ENCODE measurements at places on chromosomes 3 and 15.

DNA sequence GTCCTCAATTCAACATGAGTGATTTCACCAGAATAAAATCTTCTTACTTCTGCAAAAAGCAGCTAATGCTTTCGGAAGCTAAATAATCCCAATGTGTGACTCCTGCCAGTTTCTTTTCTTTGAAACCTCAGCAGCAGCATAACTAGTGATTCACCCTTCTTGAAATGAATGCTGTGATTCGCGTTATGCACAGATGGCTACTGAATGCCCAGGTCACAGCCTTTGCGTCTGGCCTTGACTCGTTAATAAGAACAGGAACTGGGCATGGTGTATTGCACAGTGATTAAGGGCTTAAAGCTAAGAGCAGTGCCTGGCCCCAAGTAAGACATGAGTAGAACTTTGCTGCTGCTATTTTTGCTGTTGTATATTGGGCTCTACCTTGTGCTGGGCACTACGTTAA lies 19.0 kb downstream of the CGNL1 start:
- no peak for DNase-seq

GRCh38 chr3:9951962-9952805 lies at the start of gene PRRT3:
Gene PRRT3, minus strand, starts transcription at chr3:9952408. Its CDS starts 2,293 bp downstream, at chr3:9950115.
- DNase-seq, result no peak

GRCh38 chr3:123766193-123767008 lies 117.7 kb downstream of the MYLK start:
- no peak for DNase-seq

DNA sequence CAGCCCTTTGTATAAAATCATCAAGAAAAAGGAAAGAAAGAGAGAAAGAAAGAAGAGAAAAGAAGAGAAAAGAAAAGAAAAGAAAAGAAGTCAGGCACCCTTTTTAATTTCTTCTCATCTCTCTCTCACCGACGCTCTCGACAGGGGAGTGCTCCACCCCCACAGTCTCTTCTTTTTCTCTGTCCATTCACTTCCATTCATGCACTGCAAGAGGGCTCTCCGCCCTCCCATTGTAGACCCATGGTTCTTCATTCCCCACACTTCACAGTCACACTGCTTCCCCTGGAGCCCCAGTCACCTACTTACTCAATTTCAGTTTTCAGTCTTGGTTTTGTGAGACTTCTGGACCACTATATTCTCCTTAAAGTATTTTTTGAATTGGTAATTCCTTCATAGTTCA lies 254.7 kb downstream of the SOX2 start:
- no peak for DNase-seq

GRCh38 chr3:47475029-47475569 lies 642 bp downstream of the SCAP start:
- no peak for DNase-seq

DNA sequence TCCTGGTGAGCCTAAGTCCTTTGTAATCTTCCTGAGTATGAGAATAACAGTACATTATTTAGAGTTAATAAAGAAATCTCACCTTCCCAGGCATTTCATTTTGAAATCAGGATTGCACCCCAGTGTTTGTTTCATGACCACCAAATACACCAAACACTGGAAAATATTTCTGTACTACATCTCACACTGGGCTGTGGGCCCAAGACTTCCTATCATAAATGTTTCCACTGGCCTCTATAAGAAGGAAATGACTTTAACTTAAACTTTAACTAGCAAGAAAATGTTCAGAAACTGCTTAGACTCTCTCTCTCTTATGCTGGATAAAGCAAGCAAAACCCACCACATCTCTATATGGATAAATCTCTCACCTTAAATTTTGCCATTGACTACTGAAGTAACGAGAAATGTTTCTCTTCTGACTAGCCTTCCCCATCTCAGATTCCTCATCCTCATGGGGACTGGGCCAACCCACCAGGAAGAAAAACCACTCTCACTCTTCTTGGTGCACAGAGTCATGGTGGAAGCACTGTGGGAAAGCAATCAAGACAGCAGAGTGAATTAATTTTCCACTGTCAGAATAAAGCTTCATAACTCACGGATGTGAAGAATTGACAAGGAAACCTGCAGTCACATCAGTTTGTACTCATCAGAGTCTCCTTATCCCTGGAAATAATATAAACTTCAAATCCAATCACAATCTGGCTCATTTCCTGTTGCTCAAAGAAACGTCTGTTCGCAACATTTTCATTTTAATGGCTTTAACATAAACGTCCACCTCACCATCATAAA lies 859.6 kb downstream of the EPHA3 start:
- no peak for DNase-seq

- DNase-seq, result no peak
These were observed 527.7 kb downstream of the EPHA3 start for GRCh38 chr3:89635137-89635536.

DNA sequence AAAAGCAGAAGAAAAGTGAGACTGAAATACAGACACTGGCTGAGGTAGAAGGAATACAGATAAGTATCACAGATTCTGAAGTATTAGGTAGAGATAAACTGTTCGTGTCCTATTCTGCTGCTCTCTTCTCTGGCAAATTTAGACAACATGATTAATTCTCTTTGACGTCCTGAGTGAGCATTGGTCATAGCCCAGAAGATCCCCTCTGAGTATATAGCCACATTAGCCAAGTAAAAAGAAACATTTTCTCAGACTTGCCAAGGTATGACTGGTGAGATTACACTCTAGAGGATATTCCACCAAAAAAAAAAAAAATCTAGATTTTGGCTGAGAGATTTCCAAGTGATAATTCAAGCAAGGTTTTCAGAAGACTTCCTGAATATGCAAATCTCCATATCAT lies 111.4 kb upstream of the ALCAM start:
- DNase-seq, result no peak

GRCh38 chr15:73328149-73328820 lies 40.5 kb downstream of the HCN4 start:
- DNase-seq, result no peak

GRCh38 chr3:160200353-160200752 lies 24.9 kb upstream of the C3orf80 start:
- no peak for DNase-seq

DNA sequence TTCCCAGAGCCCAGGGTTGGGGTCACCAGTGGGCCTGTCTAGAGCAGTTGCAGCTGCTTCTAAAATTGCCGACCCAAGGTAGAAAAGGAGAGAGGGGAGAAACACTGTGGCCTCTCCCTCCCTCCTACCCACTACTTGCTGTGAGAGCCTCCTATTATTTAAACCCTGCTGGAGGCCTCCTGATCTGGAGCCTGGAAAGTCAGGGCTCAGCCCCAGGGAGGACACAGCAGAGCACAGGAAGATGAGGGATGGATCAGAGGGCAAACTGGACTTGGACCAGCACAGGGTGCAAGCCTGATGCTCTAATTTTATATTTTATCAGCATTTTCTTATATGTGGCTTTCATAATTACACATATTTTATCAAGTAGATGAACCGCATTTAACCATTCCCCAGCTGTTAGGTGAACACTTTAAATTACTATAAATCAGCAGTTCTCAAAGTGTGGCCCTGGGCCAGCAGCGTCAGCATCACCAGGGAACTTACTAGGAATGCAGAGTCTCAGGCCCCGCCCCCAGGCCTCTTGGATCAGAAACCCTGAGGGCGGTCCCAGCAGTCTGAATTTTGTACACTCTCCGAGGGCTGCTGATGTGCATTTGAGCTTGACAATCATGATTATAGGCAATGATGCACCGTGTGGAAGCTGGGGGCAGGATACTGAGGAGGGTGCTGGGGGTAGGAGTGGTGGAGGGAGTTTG lies 26.7 kb downstream of the SMAD3 start:
- DNase-seq, result no peak

- no peak for DNase-seq
These were observed 41.9 kb upstream of the XRN1 start for GRCh38 chr3:142489572-142490323.

- no peak for DNase-seq
These were observed 38.0 kb downstream of the STAC start for GRCh38 chr3:36418296-36418695.

- DNase-seq, result peak; percentile 42
These were observed 2.7 kb downstream of the UQCC5 start for GRCh38 chr3:52539010-52539653.

GRCh38 chr3:89908711-89909213 lies 801.3 kb downstream of the EPHA3 start:
- no peak for DNase-seq

DNA sequence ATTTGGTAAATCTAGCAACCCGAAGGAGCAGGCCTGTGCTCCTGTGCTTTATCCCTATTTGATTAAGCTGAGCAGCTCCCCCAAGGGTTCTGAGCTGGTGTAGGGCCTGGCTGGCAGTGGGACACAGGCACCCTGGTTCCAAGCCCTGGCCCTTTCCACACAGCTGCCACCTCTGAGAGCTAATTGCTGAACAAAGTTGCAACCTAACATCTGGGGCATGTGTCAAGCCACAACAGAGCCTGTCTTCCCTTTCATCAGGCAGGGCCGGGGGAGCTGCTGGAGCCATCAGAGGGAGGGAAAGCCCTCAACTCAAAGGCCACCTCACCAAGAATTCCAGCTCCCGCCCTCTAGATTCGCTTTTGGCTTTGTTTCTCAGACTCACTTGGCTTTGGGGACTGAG lies 17.1 kb upstream of the MRPS22 start:
- peak; percentile 75 for DNase-seq

DNA sequence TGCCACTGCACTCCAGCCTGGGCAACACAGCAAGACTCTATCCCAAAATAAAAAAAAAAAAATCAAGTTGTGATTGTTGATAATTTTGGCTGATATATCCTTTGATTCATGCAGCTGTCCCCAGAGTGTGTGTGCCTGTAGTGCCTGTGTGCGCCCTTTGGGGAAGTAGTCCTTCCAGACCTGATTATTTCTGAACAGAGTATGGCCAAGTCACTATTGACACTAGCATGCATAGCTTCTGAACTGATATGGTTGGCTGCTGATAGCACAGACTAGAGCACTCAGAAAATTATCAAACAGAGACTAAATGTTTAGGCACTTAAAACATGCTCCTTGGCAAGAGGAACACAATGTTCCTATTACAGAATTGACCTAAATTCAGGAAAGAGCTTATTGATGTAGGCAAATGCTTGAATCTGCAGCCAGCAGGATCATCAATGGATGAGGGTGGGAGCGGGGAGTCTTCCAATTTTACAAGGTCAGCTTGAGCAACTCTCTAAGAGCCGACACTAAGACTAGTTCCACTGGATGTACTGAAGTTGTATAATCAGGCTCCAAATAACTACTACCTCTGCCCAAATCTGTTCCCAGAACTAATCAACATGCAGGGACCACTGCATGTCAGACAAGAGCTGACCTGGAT lies 17.7 kb upstream of the PTPN9 start:
- DNase-seq, result no peak

DNA sequence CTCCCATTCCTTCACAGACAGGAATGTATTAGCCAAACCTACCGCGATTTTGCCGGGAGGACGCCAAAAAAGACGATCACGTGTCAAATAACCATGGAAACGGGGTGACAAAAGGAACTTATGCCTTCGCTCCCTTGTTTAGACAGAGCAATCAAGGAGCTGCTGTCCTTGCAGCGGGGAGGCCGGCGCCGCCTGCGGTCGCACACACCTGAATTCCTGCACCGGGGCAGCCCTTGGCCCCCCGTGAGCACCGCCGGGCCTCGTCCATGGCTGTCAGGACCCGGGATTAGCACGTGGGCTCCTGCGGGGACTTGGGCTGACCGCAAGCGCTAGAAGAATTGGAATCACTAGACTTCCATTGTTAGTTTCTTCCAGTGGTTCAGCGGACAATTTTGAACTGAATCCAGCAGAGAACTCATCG lies 193.1 kb downstream of the SHQ1 start:
- DNase-seq, result no peak

- no peak for DNase-seq
These were observed 40.6 kb upstream of the FGF7 start for GRCh38 chr15:49382394-49382793.

DNA sequence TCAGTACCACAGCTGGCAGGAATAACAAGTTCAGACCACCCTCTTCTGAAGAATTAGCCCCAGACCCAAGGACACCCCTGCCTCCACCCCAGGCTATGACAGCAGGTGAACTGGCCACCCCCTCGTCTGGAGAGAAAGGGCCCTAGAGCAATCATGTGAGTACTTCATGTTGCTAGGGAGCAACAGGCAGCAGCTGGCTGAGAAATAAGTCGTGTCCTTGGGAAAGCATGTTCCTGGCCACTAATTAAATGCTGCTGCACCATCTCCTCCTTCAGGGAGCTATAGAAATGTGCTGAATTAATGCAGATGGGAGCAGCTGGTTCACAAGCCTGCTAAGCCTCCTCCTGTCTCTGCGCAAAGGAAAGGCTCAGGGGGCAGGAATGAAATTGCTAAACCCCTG lies 31.5 kb downstream of the MRPS11 start:
- no peak for DNase-seq

DNA sequence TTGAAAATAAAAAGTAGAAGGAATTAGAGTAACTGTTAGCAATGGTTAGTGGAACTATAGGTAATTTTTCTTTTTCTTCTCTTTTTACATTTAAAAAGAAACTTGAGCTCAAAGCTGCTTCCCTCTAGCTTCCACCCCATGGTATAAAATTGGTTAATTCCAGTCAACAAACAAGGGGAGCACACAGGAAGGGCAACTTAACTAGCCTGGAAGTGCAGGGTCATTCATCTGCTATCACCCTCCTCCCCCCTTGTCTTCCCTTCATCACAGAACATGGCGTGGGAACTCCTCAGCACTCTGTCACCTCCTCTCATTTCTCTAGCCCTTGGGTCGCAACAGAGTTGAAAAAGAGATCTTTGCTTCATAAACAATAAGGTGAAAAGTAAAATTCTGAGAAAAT lies 20.0 kb downstream of the MASP1 start:
- DNase-seq, result no peak

DNA sequence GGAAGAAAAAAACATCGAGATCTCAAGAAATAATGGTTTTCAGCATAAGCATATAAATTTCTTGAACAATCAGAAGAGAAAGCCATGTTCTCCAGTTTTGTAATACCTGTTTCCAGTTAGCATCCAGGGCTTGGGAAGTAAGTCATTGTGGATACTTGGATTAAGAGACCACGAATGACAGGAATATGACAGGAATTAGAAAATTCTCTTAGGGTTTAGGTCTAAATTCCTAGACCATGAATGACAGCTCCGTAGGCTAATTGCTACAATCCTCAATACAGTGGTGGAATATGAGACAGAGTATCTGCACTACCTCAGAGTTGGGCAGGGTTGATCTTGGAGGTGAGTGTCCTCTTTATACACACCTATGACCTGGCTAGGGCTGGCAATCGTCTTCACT lies 517.5 kb downstream of the NTRK3 start:
- DNase-seq, result no peak

DNA sequence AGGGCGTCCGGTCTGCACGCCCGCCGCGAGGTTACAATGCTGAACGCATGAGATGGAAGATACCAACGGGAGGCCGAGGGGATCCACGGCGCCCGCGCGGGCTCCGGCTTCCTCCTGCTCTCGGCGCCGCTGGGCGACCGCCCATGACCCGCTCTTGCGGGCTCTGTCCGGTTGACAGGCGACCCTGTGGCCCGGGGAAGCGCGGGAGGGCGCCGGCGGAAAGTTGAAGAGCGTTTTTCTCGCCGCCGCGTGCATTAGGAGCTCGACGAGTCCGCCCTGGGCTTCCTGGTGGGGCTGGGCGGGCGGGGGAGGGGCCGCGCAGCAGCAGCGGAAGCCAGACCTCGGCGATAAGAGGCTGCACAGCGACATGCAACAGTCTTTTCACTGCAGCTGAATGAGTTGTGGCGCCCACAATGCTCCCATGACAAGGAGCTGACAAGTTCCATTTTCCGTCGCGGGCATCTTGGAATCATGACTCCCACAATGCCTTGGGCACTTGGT lies at the start of gene MBNL1:
MBNL1 (plus strand) TSS at position 375 of the 501 bp plus-strand sequence. CDS start 31,265 bp downstream, outside the sequence.
- DNase-seq, result peak; percentile 89
